Astrocyte of the hippocampus (primary cell): ENCODE measurements at places on chromosomes 2 and 18.
A peak's percentile ranks its signal among the peaks of the same experiment; 100 is the strongest.

DNA sequence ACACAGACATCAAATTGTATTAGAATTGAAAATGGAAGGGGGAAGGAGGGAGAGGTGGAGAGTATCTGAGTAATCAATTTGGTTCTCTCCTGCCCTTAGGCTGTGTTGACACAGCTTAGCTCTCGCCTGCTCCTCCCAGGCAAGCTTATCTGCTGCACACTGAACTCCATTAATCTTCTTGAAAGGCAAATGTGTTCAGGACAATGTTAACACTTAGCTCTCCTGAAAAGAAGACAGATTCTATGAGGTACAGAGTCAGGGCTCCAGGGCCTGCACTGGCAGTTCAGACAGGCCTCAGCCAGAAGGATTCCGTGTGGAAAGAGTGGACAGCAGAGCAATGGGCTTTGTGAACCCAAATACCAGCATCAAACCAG, 430.0 kb upstream of the TNP1 start:
- DNase-seq = peak; percentile 45

DNA sequence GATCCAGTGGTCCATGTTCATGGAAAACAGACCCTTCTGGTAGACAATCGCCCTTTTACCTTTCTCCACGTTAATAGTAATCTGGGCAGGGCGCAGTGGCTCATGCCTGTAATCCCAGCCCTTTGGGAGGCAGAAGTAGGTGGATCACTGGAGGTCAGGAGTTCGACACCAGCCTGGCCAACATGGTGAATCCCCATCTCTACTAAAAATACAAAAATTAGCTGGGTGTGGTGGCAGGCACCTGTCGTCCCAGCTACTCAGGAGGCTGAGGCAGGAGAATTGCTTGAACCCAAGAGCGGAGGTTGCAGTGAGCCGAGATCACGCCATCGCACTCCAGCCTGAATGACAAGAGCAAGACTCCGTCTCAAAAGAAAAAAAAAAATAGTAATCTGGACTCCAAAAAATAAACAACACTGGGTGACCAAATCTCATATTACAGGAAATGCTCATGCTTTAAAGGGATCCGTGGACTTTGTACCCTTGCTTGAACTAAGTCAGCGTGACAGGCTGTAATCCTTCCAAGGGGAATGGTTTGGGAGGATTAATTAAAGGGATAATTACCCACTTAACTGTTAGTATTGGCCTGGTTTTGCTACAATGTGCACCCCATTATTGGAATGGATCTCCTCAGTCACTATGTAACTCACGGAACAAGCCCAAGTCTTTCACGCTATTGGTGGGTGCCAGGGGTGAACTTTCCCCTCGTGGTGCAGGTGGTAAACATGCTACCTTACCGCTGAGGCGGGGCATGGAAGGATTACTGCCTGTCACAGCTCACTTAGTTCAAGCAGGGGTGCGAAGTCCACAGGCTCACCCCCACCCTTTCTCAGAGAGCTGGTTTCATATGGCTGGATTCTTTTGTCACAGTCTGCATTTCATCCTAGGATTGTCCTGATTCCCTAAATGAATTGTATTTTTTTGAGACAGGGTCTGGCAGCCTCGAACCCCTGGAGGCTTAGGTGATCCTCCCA, 36.7 kb downstream of the PROC start:
- DNase-seq = no peak

- DNase-seq = peak; percentile 43
Observed at GRCh38 chr2:145484448-145485097, 964.7 kb upstream of the ZEB2 start.

DNA sequence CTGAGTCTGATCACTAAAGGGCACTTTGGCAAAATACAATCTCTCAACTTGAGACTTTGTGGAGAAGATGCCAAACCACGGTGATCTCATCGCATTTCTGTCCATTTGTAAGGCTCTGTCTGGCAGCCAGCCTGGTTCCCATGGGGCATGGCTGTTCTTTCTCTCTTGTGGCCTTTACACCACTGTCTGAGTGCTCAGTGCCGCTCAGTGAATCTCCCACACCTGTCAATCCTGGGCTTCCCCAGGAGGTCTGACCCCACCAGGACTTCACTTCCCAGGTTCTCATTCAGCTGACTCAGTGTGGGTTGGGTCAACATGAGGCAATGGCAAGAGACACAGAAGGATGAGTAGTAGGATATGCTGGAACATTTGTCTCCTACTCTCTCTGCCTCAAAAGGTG, 96.8 kb upstream of the TRIB2 start:
- peak; percentile 96 for DNase-seq

DNA sequence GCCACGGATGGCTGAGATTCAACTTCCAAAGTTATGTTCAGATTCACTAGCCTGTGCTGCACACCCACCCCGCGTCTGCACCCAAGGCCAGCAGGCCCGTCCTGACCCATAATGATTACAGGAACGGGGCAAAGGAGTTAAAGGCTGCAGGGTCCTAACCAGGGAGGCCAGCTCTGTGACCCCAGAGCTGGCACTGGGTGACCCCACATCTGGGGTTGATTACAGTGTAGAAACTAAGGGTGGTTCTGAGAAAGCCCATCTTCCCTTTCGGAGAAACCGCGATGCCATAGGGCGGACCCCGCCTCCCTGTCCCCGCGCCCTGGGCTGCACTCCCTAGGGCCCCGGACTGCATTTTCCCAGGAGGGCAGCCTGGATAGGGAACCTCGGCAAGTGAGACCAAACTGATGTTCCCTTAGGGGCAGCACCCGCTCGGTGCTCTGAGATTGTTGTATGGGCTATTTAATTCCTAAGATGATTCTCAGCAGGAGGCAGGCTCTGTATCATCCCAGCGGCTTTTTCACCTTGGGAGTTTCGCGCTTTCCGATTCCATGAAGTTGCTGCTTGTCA, 2.2 kb upstream of the GPR148 start:
- DNase-seq = no peak
